ENCODE measurements at places on chromosomes 6 and 20.

GRCh38 chr20:3106658-3107463 is 22.3 kb upstream of the AVP start:
- DNase-seq: no peak
- no peak overlapping the region for H3K27ac ChIP-seq
- no peaks in the 10 kb centered on the region for H3K27me3 ChIP-seq
- peaks cover 11% of the 10 kb centered on the region for H3K36me3 ChIP-seq
- no peak overlapping the region for H3K4me3 ChIP-seq
- H3K4me1 ChIP-seq: no peaks in the 10 kb centered on the region

GRCh38 chr6:149063468-149063867 is 254.0 kb upstream of the TAB2 start:
- H3K27ac ChIP-seq: no peak overlapping the region
- H3K4me1 ChIP-seq: peaks cover 13% of the 10 kb centered on the region
- H3K4me3 ChIP-seq: no peak overlapping the region
- no peak for DNase-seq

- DNase-seq: no peak
- no peaks in the 10 kb centered on the region for H3K27me3 ChIP-seq
- no peak overlapping the region for H3K4me3 ChIP-seq
- no peak overlapping the region for H3K27ac ChIP-seq
These were observed 24.9 kb upstream of the EDN1 start for GRCh38 chr6:12265296-12265695.

GRCh38 chr20:11972478-11972877 is 54.8 kb downstream of the BTBD3 start:
- no peak for DNase-seq
- H3K27ac ChIP-seq: no peak overlapping the region
- no peaks in the 10 kb centered on the region for H3K27me3 ChIP-seq
- H3K36me3 ChIP-seq: no peaks in the 10 kb centered on the region
- no peak overlapping the region for H3K4me3 ChIP-seq

- no peaks in the 10 kb centered on the region for H3K36me3 ChIP-seq
- H3K27me3 ChIP-seq: no peaks in the 10 kb centered on the region
- H3K4me1 ChIP-seq: peaks cover 2% of the 10 kb centered on the region
- no peak for DNase-seq
- H3K4me3 ChIP-seq: no peak overlapping the region
- H3K27ac ChIP-seq: no peak overlapping the region
These were observed 233.0 kb downstream of the GMPR start for GRCh38 chr6:16471222-16471909.

- H3K4me1 ChIP-seq: no peaks in the 10 kb centered on the region
- H3K27me3 ChIP-seq: no peaks in the 10 kb centered on the region
- H3K27ac ChIP-seq: no peak overlapping the region
- no peaks in the 10 kb centered on the region for H3K36me3 ChIP-seq
These were observed 194.9 kb downstream of the BCAS1 start for GRCh38 chr20:53875452-53875851.

DNA sequence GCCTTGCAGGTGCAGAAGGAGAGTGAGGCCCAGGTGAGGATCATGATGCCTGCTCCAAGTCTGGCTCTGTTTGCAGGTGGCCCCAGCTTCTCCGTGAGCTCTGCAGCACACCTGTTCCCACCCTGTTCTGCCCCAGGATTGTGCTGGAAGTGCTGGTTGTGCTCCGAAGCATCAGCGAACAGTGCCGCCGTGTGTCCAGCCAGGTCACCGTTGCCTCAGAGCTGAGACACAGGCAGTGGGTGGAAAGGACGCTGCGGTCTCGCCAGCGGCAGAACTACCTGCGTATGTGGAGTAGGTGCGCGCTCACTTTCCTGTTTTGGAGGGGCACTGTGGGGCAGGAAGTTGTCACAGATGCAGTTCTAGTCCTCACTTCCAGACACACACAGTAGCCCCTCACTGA is 25.0 kb downstream of the ERMARD start:
- peaks cover 95% of the 10 kb centered on the region for H3K36me3 ChIP-seq
- H3K4me1 ChIP-seq: no peaks in the 10 kb centered on the region
- no peak overlapping the region for H3K4me3 ChIP-seq
- no peak for DNase-seq
- H3K27ac ChIP-seq: no peak overlapping the region
- no peaks in the 10 kb centered on the region for H3K27me3 ChIP-seq

DNA sequence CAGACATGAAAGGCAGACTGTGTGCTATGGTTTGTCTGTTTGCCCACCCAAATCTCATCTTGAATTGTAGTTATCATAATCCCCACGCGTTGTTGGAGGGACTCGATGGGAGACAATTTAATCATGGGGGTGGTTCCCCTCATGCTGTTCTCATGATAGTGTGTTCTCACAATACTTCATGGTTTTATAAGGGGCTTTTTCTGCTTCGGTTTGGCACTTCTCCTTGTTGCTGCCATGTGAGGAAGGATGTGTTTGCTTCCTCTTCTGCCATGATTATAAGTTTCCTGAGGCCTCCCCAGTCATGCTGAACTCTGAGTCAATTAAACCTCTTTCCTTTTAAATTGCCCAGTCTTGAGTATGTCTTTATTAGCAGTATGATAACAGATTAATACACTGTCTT is 47.2 kb upstream of the MICB start:
- no peaks in the 10 kb centered on the region for H3K36me3 ChIP-seq
- H3K27ac ChIP-seq: no peak overlapping the region
- no peaks in the 10 kb centered on the region for H3K4me1 ChIP-seq
- no peaks in the 10 kb centered on the region for H3K27me3 ChIP-seq
- H3K4me3 ChIP-seq: no peak overlapping the region
- DNase-seq: no peak

- no peak overlapping the region for H3K4me3 ChIP-seq
- DNase-seq: no peak
- H3K4me1 ChIP-seq: no peaks in the 10 kb centered on the region
- no peaks in the 10 kb centered on the region for H3K36me3 ChIP-seq
- H3K27me3 ChIP-seq: no peaks in the 10 kb centered on the region
These were observed 93.6 kb downstream of the KIF16B start for GRCh38 chr20:16479666-16480065.

DNA sequence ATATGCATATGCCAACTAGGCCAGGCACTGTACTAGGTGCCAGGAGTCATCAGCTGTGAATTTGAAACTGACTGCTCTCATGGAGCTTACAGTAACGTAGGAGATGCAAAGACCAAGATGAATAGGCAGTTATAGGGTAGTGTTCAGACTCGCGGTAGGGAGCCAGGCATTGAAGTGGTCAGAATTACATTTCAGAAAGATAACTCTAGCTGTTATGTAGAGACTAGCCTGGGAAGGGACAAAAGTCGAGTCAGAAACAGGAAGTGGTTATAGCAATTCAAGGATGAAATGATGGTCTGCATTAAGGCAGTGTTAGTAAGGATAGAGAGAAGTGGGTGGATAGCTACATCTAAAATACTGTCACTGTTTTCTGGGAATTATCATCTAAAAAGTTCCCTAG is 56.6 kb downstream of the PCMT1 start:
- peaks cover 83% of the 10 kb centered on the region for H3K36me3 ChIP-seq
- H3K4me3 ChIP-seq: no peak overlapping the region
- H3K27ac ChIP-seq: no peak overlapping the region
- no peaks in the 10 kb centered on the region for H3K27me3 ChIP-seq
- no peaks in the 10 kb centered on the region for H3K4me1 ChIP-seq

DNA sequence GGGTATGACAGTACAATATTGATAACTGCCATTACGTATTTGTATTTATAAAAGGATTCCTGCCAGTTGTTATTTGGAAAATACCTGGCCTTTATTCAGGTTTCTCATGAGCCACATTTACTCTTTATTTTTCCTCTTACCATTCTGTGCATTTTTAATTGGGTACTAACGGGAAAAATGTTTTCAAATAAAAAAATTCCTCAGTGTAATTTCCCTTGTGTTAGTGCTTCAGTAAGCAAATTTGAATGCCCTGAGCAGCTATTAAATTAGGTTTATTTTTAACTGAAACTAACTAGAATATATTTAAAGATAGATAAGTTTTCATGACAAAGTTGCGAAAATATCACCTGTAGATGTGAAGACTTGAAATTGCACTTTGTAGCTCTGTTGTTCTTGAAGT is 146.0 kb downstream of the PTCHD4 start:
- H3K27ac ChIP-seq: no peak overlapping the region
- no peaks in the 10 kb centered on the region for H3K36me3 ChIP-seq
- H3K4me3 ChIP-seq: no peak overlapping the region
- H3K4me1 ChIP-seq: no peaks in the 10 kb centered on the region
- no peak for DNase-seq

Data from esophagus squamous epithelium (tissue), 5 donors.